ENCODE measurements at places on chromosomes 13 and 19. TPM values are rescaled to one million over a fixed set of nuclear protein-coding genes. Genes with fewer than 3 reads are reported as not detected.

GRCh38 chr19:41500443-41500842 is 57.5 kb downstream of the ERICH4 start:
- DNase-seq = no peak

Gene NR2F6
- total RNA-seq = 130 TPM

Gene PSPN
- total RNA-seq = 0.83 TPM

DNA sequence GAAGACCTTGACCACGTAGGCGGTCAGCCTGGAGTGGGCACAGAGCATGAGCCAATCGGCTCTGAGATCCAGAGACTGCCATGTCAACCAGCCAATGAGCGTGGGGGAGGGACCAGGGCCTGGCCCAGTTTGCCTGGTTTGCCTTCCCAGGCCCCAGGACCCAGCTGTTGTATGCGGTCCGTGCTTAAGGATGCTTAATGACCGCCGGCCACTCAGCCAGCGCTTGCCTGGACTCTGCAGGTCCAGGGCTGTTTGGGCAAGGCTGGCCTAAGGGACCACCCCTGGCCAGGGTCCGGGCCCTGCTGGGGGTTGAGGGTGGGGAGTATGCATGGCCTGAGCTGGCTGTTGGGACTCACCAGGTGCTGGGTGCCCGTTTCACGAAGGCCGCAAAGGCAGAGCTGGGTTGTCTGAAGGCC is 23.1 kb upstream of the TNFSF14 start:
- DNase-seq = no peak

Gene KLK3
- 1.2 TPM for total RNA-seq

Gene CBY2
- not detected for total RNA-seq

GRCh38 chr13:67146523-67147130 is 83.5 kb downstream of the PCDH9 start:
- no peak for DNase-seq

DNA sequence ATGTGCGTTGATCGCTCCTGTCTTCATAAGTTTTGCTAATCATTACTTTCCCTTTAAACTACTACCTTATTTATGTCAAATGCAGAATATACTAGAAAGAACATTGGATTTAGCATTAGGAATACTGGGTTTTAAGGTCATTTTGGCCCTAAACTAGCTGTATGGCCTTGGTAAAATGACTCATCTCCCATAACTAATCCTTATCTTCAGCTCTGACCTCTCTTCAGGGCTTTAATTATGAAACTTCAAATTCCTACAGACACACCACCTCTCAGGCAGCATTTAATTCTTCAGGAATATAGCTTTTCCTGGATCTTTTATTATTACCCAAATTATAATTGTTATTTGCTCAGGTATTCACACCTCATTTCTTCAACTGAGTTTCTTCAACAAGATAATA is 121.2 kb downstream of the STARD13 start:
- no peak for DNase-seq

GRCh38 chr13:106768991-106769390 is 201.1 kb upstream of the ARGLU1 start:
- no peak for DNase-seq

DNA sequence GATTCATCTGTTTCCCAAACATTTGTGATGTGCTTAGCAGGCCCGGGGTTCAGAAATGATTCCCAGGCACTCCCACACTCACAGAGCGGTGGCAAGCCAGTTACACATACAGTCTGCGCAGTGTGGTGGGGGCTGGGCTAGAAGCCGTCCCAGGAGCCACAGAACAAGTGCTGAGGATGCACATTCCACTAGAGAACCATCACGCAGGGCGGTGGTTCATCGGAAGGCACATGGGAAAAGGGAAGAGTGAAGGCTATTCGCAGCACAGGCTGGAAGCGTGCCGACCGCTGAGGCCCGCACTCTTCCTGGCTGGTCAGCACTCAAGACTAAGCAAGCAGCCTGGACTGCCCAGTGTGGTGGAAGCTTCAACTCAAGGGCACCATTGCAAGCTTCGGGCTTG is 126.3 kb upstream of the SLC7A1 start:
- DNase-seq = no peak

Gene PTPRH
- 26.4 TPM for total RNA-seq

GRCh38 chr19:4057931-4058692 is 8.6 kb downstream of the ZBTB7A start:
- DNase-seq = peak; percentile 88

DNA sequence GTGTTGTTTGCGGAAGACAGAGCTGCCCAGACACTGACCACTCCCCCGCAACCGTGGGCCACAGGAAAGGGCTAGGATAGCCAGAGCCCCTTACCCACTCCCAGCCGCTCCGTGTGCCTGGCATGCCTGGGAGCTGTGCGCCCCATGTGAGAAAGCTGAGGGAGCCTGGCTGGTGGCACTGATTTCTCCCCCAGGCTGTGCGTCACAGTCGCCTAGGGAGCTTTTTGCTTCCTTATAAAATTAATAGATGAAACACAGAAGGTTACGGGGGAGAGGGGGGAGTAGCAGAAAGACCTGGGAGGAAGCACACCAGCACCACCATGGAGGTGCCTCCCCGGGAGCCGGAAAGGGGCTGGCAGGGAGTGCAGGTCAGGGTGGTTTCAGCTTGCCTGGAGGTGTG is 24.7 kb downstream of the DPF1 start:
- DNase-seq = no peak
